ENCODE measurements at places on chromosomes 4 and X.

GRCh38 chr4:147157860-147158701 is 212.4 kb upstream of the TTC29 start:
- no peak for DNase-seq

DNA sequence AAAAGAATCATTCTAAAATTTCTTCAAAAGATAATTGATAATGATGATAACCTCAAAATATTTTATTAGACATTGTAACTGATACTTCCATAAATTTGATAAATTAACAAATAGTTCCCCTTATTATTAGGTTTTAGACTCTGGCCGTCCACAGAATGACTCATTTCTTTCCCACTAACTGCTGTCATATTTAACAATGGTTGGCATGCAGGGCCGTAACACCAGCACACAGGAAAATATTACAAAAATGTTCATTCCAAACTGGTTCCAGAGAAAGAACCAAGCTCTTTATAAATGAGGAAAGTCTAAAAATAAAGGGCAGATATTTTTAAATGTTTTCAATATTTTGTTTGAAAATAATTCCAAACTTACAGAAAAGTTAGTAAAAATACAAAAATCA is 28.2 kb downstream of the WDFY3 start:
- no peak for DNase-seq

DNA sequence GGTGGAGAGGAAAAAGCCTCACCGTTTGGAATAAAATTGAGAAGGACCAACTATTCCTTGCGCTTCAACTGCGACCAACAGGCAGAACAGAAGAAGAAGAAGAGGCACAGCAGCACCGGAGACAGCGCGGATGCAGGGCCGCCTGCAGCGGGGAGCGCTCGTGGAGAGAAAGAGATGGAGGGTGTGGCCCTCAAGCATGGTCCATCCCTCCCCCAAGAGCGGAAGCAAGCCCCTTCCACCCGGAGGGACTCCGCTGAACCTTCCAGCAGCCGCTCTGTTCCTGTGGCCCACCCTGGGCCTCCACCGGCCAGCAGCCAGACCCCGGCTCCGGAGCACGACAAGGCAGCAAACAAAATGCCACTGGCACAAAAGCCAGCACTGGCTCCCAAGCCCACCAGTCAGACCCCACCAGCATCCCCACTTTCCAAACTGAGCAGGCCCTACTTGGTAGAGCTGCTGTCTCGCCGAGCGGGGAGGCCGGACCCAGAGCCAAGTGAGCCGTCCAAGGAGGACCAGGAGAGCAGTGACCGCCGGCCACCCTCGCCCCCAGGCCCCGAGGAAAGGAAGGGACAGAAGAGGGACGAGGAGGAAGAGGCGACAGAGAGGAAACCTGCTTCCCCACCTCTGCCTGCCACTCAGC is 71.2 kb downstream of the AASDH start:
- no peak for DNase-seq

- no peak for DNase-seq
Observed at GRCh38 chr4:8108991-8109390, 49.6 kb downstream of the ABLIM2 start.

GRCh38 chrX:5163663-5164062 is 1065.0 kb downstream of the NLGN4X start:
- peak; percentile 52 for DNase-seq

DNA sequence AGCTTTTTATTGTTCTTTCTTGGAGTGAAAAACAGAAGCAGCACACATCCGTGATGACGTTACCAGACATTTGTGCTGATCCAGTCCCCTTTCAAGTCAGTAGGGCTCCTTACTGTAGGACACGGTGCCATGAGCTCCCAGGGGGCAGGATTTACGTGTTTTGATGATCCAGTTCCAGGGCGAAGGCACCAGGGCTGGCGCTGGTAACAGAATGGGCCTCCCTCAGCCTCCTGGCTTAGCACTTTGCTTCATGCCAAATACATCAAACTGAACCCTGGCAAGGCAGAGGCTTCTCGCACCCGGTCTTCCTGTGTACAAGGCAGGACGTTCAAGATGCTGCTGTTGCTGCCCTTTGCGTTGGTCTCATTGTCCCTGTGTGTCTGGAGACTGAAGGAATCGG is 66.6 kb upstream of the PSAPL1 start:
- DNase-seq = no peak

- DNase-seq = no peak
Observed at GRCh38 chr4:116942315-116942714, 143.1 kb downstream of the TRAM1L1 start.

DNA sequence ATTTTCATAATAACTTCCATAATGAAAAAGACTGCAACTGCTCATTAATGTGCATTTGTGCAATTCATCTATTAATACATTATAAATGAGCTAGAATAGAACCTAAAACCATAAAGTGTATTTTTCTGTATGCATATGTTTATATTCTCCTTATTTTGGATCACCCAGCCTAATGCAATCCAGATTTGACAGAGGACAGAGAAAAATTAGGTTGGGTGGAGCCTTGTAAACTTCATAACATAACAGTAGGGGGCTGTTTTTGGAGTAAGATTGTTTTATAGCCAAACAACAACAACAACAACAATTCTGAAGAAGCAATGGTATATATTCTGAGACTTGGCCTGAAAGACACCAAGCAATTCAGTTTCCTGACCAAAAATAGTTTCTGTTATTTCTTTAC is 615.3 kb upstream of the SLIT2 start:
- no peak for DNase-seq

All from NT2/D1 (cell line).